Fibroblast of skin of left quadriceps (primary cell): ENCODE measurements at places on chromosomes 2 and 18.

- no peak for DNase-seq
Measured at GRCh38 chr2:31053929-31054782, 84.1 kb downstream of the GALNT14 start.

GRCh38 chr18:75173125-75173432 is 35.9 kb downstream of the PTGR3 start:
- no peak for DNase-seq

- no peak for DNase-seq
Measured at GRCh38 chr18:29779096-29779495, 1263.4 kb downstream of the DSC3 start.

DNA sequence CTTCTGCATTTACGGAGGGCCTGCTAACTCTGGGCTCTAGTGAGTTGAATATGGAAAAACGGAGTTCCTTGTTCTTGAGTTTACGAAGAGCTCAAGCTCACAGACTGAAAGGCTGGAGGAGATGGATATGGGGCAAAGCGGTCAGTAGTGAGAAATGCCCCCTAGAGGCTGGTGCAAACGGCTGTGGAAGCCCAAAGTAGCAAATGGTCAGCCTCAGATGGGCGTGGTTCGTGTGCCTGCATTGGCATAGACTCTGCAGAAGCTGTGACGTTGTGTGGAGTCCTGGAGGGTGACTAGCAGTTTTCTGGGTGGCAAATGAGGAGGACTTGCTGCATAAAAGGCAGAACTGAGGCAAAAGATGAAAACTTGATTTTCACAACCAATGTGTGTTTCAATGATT is 93.6 kb upstream of the TWIST2 start:
- no peak for DNase-seq
